Activated T-helper 1 cell treated with anti-CD3 and anti-CD28 coated beads, Interleukin-2, amount 50 U/mL, for 16 hours (primary cell): ENCODE measurements at places on chromosomes 2 and 18.
A peak's percentile ranks its signal among the peaks of the same experiment; 100 is the strongest.

- no peak for DNase-seq
Measured at GRCh38 chr18:9649164-9649540, 34.8 kb upstream of the PPP4R1 start.

GRCh38 chr2:41836948-41837347 is 210.9 kb upstream of the PKDCC start:
- DNase-seq, result no peak

GRCh38 chr2:224271617-224272236 is 130.2 kb downstream of the FAM124B start:
- DNase-seq, result no peak

DNA sequence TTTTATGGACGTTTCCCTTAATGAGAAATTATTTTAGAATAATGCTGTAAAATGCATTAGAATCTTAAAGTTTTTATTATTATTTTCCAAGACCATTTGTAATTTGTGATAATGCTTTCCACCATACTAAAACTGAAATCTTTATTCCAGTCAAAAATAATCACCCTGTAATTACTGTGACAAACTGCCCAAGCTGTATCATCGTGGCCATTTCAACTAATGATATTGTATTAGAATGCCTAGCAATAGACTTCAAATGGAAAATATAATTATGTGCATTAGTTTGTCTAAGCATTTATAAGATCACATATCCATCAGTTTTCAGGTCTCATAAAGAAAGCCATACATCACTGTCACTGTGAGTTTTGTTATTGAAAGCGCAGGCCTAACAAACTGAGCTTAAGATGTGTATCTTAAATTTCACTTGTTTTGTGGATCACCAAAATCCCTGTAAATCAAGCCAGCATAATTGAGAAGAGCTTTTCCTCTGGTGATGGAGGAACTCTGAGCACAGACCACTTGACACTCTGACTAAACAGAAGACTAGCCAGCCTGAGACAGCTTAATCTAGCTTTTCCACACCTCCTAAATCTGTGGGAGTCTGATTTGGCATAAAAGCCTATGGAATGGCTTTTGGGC is 1312.2 kb upstream of the ACVR2A start:
- no peak for DNase-seq

GRCh38 chr2:240051697-240052096 is 1.6 kb downstream of the OR6B3 start:
- no peak for DNase-seq

DNA sequence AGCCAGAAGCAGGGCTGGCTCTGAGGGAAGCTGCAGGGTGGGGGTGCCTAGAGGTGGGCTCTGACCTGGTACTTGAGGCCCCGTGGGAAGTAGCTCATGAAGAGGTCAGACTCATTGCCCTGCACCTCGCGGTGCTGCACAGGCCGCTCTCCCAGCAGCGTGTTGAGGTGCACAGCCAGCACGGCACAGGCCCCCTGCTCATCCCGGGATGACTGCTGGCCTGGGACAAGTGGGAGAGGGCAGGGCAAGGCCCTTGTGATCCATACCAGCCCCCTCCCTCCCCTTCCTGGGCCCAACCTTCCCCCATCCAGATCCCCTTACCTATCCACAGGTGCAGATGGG is 8.7 kb downstream of the CAPG start:
- no peak for DNase-seq

GRCh38 chr2:165874445-165875039 is 79.0 kb downstream of the TTC21B start:
- no peak for DNase-seq

DNA sequence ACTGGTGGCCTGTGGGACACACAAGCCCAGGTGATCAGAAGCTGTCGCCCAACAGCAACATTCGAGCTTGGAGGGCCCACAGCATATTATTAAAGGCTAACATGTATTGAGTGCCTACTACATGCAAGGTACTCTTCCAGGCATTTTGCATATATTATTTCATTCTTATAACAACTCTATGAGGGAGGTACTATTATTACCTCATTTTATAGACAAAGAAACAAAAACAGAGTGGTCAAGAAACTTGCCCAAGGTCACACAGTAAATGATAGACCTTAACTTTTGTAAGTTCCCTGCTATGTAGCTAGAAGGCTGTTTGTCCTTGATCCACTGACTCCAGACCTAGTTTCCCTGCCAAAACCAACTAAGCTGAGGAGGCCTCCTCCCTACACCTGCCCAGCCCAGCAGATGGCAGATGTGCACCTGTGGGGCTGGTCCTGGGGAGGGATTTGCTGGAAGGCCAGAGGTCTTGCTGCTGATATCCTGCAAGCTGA is 35.7 kb downstream of the KANSL3 start:
- DNase-seq, result no peak

DNA sequence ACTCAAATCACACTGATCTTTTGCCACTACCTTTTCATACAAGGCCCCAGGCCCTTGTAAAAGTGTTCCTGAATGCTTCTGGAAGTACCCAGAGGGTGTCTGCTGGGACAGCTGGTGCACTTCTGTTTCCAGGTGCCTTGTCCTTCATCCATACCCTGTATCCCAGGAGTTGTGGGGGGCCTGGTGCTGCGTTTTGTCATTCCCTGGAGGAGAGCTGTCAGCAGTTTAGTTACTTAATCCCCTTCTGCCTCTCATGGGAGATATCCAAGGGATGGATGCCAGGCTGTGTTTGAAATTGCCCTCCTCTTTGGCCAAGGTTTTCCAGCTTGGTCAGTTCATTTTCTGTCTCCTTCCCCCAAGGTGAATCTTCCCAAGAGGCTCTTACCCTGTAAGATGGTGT is 158.3 kb downstream of the WDSUB1 start:
- no peak for DNase-seq

DNA sequence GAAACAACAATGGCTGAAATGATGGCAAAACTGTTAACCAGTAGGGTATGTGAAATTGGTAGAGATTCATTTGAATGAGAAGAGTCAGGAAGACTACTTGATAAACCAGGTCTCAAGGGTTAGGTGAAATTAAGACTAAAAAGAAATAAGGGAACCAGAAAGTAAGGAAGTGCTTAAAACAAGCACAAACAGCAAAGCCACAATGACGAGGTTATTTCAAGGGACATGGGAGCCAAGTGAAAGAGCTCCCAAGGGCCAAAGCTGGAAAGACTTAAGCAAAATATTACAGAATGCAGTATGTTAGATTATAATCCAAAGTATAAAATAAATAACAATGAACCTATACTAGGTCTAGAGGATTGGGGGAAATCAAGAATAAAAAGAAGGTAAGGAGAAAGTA is 19.3 kb upstream of the CD302 start:
- no peak for DNase-seq

DNA sequence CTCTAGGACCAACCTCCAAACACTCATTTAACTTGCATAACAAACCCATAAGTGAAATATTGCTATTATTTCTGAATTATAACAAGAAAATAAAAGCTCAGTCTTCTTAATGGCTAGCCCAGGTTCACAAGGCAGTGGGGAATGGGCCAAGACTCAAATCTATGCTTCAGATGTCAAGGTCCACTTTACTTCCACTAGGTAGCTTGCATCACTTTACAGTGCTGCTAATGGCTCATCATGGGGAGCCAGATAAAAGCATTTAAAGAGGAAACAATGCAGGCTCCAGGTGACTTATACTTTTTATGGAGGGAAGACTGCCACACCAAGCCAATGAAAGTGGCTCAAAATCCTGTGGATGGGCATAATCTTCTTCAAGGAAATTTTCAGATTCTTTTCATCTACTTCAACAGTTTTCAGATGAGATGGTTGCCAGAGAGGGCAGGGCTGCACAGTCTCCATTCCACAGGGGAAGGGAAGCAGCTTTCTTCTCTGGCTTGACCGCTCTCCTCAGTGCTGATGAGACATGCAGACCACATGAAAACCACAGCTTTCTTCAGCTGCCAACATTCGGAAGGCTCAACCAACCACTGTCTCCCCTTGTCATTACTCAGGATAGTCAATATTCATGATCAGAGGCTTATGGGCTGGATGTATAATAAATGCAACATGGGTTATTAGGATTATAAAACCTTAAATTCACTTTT is 361.9 kb upstream of the MEX3C start:
- no peak for DNase-seq

GRCh38 chr2:180124273-180125139 is 117.4 kb upstream of the CWC22 start:
- no peak for DNase-seq

DNA sequence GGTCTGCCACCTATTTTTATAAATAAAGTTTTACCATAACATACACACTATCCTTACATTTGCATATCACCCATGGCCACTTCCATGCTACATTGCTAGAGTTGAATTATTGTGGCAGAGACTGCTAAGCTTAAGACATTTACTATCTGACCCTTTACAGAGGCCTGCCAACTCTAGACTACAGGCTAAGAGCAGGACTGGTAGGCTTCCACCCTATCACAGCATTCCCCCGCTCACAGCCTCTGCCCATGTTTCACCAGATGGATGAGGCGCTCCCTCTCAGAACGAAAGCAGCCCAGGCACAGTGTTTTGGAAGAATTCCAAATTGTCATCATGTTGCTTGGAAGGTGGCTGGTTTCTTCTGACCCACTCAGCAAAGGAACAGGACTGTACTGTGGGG is 91.7 kb upstream of the SLC35G4 start:
- no peak for DNase-seq

GRCh38 chr2:162011706-162012564 is 62.1 kb downstream of the DPP4 start:
- DNase-seq, result no peak

DNA sequence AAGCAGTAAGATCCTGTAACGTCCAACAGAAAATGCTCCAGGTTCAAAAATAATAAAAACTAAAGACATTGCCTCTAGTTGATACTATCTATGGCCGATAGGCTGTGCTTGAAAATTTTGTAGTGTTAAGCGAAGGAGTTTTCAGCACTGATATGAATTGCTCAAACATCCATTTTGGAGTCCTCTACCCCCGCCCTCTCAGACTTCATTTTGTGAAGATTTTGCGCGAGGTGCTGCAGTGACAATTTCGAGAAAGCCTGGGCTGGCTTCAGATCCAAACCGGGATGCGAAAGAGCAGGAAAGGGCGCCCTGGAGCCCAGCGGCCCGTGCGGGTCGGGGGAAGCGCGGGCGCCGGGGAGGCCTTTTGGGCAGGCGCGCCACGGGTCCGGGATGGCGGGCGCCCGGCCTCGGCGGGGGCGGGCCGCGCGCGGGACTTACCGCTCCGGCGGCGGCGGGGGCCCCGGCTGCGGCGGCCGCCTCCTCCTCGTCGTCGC is 1.8 kb downstream of the SP3 start:
- peak; percentile 26 for DNase-seq

- DNase-seq, result no peak
Measured at GRCh38 chr2:68238955-68239822, 13.1 kb downstream of the PPP3R1 start.

DNA sequence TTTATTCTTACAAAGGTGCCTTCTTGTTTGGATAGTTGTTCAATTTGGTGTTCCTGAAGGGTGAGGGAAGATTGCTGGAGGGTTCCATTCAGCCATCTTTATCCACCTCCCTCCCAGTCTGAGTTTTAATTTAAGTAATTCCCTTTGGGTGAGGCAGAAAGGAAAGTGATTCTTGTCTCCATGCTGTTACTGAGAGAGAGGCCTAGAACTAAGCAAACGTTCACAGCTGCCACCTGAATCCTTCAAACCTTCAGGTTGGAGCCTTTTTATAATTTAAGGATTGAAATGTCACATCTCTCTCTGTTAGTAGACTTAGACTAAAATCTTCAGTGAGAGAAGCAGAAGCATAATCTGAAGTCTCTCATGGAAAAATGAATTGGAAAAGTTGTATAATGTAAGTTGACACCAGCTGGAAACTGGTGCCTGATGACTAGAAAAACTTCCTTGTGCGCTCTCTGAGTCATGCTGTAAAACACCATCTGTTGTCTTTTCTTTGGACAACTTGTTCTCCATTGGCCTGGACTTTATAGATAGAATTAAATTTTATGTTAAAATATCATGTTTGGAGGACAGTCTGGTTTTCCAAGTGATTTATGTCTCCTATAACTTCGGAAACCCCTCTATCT is 14.6 kb downstream of the STRADB start:
- no peak for DNase-seq

- no peak for DNase-seq
Measured at GRCh38 chr18:61972389-61973264, 79.8 kb upstream of the RNF152 start.

GRCh38 chr2:182920631-182921056 is 54.2 kb upstream of the FRZB start:
- DNase-seq, result no peak

- no peak for DNase-seq
Measured at GRCh38 chr2:8628179-8628865, 53.5 kb upstream of the ID2 start.

DNA sequence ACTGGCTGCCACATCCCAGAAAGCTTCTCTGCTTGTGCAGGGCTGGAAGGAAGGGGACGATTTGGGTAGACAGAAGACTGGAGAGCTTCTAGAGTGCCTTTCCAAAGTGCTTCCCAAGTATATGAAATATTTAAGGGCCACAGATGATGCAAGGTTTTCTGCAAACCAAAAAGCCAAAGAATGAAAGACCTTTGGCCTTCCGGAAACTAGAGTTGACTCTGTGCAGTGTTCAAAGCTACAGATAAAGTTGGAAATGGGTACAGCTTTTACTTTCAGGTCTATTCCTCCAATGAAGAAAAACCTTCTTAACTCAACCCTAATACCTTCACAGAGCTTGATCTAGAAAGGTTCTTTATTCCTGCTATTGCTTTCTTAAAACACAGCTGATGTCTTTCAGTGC is 253.0 kb upstream of the KLHL29 start:
- DNase-seq, result no peak

DNA sequence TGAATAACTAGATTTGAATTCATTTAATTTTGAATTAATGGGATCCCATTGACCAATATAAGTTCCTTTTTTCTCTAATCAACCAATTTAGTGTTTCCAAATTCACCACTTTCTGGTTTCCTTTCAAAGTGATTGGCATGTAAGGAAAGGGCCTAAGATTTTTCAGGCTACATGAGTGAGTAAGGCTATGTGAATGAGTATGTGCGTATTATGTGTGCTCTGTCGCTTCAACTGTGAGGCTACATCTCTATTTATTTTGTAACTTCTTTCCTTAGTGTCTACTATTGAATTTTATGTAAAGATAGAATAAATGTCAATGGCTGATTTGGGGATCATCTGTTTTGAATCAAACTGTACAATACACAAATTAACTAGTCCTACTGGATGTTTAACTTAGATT is 110.6 kb downstream of the ABCA12 start:
- no peak for DNase-seq

DNA sequence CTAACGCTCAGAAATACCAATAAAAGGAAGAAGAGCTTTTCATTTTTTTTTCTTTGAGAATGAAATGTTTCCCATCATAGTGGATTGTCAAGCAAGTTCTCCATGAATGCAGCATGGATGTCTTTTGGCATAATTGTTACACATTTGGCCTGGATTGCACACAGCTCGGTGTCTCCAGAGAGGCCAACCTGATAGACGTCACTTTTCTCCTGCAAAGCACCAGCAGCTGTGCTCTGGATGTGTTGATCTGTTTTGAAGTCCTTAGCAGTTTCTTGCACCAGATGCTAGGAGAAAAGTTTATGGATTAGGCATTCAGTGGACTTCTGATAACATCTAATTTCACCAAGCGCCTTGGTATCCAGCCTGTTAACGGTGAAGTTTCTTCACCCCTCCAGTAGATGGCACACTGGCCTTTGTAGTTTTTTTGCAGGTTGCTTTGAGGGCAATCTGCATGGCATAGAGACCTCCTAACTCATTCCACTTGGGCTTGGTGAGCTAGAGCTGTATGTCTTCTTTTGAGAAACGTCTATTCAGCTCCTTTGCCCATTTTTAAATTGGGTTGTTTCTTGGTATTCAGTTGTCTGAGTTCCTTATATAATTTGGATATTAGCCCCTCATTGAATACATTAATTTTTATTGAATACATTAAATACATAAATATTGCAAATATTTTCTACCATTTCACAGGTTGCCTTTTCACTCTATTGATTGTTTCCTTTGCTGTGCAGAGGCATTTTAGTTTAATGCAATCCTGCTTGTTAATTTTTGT is 59.7 kb downstream of the PTH2R start:
- no peak for DNase-seq
